ENCODE measurements at places on chromosomes 1 and 21. TPM values are rescaled to one million over a fixed set of nuclear protein-coding genes. Genes with fewer than 3 reads are reported as not detected.

GRCh38 chr1:15788624-15789301, 18.7 kb downstream of the UQCRHL start:
- no peak overlapping the region for H3K4me3 ChIP-seq
- no peaks in the 10 kb centered on the region for H3K27me3 ChIP-seq
- no peaks in the 10 kb centered on the region for H3K36me3 ChIP-seq
- no peak for DNase-seq

DNA sequence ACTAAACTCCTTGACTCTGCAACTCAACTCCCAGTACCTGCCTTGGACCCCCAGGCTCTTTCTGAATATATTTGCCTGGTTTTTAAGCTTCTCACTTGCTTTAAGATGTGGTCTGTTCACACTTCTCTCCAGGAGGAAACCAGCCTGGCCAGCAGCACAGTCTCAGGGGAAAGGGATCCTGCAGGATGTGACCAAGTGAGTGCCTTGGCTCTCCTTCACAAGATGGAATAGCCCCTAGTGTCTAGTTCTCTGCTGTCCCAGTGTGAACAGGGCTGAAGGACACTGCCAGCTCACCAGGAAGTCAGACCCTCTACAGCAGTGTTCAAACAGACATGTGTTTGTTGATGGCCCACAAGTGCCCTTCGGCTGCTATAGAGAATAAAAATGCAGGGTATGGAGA, 32.9 kb downstream of the CD244 start:
- no peaks in the 10 kb centered on the region for H3K27me3 ChIP-seq
- no peak for DNase-seq
- no peaks in the 10 kb centered on the region for H3K36me3 ChIP-seq
- H3K4me3 ChIP-seq = no peak overlapping the region

RSPH1 gene
- total RNA-seq = not detected

GRCh38 chr1:14111121-14111520, 411.1 kb downstream of the PRDM2 start:
- H3K27me3 ChIP-seq = no peaks in the 10 kb centered on the region
- H3K4me3 ChIP-seq = no peak overlapping the region
- H3K4me1 ChIP-seq = peaks cover 10% of the 10 kb centered on the region
- H3K27ac ChIP-seq = no peak overlapping the region
- no peak for DNase-seq

- DNase-seq = no peak
- no peaks in the 10 kb centered on the region for H3K27me3 ChIP-seq
- H3K4me1 ChIP-seq = no peaks in the 10 kb centered on the region
- no peak overlapping the region for H3K4me3 ChIP-seq
- no peaks in the 10 kb centered on the region for H3K36me3 ChIP-seq
- no peak overlapping the region for H3K27ac ChIP-seq
Observed at GRCh38 chr1:217191441-217191840, 439.4 kb downstream of the GPATCH2 start.

GRCh38 chr1:61092642-61093041, 10.3 kb downstream of the NFIA start:
- DNase-seq = no peak
- peaks cover 13% of the 10 kb centered on the region for H3K4me1 ChIP-seq
- no peaks in the 10 kb centered on the region for H3K36me3 ChIP-seq

GRCh38 chr1:173410133-173410793, 66.9 kb upstream of the PRDX6 start:
- DNase-seq = no peak
- H3K27ac ChIP-seq = no peak overlapping the region
- no peak overlapping the region for H3K4me3 ChIP-seq

LCE1A gene
- total RNA-seq = not detected

DNA sequence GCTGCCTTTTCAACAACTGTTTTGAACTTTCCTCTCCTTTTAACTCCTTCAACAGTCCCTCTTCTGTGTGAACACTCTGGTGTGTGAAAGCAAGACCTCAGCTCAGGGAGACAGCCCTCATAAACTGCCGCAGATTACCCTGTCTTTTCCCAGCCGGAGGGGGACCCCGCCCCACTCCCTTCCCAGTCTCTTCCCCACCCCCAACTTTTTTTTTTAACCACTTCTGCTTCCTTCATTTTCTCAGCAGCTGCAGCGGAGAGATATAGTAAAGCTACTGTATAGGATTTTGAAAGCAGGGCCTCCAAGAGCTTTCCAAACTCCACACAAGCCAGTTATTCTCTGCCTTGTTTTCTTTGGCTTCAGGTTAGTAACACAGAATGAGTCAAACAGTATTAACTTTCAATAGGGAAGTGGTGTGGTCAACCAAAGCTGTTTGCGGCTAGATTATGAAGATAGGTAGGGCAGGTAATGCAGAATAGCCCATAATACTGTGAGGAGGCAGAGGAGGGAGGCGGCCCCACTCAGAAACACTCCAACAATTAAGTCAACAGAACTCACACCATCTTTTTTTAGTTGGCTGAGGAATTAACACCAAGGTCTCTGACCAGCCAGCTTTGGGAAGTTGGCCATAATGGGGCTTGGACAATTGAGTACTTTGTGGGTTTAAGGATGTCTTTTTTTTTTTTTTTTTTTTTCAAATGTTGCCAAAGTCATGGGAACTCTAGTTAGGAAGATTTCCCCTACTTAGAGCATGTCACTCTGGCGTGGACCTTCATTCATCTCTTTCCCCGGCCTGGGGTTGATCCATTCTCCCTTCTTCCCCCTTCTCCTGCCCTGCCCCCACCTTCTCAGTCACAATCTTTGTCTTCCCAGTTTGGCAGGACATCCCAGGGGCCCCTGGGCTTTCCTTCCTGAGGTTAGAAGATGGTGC, 177.0 kb downstream of the CLIC6 start:
- no peaks in the 10 kb centered on the region for H3K36me3 ChIP-seq
- H3K4me3 ChIP-seq = no peak overlapping the region
- H3K27me3 ChIP-seq = no peaks in the 10 kb centered on the region
- H3K4me1 ChIP-seq = peaks cover 26% of the 10 kb centered on the region
- H3K27ac ChIP-seq = peak overlapping the region; percentile 82

DNA sequence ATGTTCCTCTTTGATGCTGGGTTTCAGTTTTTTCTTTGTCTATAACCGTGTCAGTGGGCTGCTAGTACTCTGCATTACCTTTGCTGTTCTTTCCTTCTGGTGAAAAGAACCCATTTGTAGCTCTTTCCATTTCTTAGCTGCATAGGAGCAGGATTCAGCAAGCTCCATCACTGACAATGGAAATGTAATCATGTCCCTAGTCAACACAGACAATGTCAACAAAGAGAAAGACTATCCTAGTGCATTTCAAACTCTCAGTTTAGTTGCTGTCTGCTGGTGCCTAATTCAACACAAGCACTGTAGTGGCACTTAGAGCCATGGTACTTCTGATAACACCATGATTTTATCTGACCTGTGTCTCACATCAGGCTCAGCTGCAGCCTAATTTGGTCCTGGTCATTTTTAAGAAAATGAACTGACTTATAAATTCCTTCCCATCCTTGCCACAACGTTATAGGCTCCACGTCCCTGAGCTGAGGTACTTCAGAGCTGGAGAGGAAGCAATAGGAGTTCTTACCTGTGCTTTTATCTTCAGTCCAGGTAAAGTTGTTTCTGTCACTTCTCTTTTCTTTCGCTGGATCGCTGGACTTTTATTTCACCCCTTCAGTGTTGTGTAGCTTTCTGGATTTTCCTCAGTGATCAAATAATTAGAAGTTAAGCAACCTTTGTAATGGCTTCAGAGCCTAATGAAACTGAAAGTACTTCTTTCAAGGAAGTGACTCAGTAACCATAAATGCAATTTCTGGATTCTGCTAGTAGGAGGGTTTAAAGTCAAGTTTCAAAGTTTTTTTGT, at the start of gene GBP3:
Gene GBP3, minus strand, starts transcription at position 700 of the 793 bp plus-strand sequence. CDS start 2,145 bp downstream, outside the sequence.
- H3K36me3 ChIP-seq = no peaks in the 10 kb centered on the region
- peak within 1 kb of the TSS; percentile 89 for H3K27ac ChIP-seq
- H3K27me3 ChIP-seq = no peaks in the 10 kb centered on the region

DNA sequence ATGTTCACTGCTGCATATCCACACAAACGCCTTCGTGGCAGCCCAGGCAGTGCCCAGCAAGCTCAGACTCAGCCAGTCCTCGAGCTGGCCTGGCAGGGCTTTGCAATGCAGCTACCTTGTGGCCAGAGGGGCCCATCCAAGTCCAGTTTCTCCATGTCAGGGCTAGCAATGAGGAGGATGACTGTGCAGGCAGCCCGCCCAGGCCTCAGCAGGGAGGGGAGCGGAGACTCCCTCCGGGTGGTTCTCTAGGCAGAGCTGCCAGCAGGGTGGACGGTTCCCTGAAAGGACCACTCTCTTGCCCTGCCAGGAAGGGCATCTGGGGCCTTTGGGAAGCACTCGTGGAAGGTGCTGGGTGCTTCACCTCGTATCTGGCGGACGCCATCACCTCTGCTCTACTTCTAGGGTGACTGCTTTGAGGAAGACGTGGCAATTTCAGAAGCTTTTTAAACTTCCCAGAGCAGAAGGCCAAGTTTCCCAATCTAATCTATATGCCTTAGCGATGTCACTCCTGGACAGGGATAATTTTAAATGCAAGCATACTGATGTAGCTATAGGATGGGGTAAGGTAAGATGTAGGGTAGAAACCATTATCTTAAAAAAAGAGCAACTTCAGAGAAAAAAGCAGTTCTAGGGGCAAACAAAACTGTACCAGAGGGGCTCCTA, 56.2 kb downstream of the RUNX1 start:
- H3K4me1 ChIP-seq = no peaks in the 10 kb centered on the region
- H3K27ac ChIP-seq = no peak overlapping the region

GRCh38 chr1:6603915-6604558, 1.4 kb upstream of the KLHL21 start:
- peak overlapping the region; percentile 97 for H3K4me3 ChIP-seq
- H3K27ac ChIP-seq = peak overlapping the region; percentile 99
- H3K4me1 ChIP-seq = peaks cover 28% of the 10 kb centered on the region
- H3K27me3 ChIP-seq = no peaks in the 10 kb centered on the region

DNA sequence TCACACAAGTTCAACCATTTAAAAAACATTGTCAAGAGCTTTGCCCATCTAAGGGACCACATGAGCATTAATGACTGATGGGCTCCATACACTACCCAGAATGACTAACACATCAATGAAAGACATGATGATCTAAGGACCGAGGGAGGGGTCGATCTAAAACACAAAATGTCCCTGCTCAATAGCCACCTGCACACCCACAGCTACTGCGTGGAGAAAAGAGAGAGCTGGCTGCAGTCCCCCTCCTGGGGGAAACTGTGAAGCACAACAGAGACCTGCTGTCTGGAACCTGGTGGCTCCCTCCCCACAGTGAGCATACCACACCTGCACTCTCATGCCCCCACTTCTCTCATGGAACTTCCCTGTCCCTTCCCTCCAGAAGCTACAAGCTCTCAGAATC, 130.1 kb upstream of the ERG start:
- no peak for DNase-seq
- no peaks in the 10 kb centered on the region for H3K27me3 ChIP-seq
- no peak overlapping the region for H3K4me3 ChIP-seq

DNA sequence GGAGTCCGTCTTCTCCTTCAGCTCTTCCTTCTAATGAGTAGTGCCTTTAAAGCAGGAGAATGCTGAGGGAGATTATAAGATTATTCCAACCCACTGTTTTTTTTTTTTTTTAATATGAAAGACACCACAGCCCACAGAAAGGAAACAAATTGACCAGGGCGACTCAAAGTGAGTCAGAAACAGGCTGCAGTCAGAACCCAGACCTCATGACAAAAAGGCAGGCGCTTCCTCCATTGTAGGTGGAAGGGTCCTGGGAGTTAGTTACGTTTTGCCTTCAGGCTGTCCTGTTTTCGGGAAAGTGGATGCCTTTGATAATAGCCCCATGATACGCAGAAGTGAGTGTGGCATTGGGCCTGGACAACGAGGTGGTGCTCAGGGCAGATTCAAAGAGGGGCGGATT, 21.0 kb downstream of the PLXNA2 start:
- no peaks in the 10 kb centered on the region for H3K36me3 ChIP-seq
- peaks cover 36% of the 10 kb centered on the region for H3K4me1 ChIP-seq
- no peak overlapping the region for H3K27ac ChIP-seq
- no peak overlapping the region for H3K4me3 ChIP-seq
- no peak for DNase-seq

DNA sequence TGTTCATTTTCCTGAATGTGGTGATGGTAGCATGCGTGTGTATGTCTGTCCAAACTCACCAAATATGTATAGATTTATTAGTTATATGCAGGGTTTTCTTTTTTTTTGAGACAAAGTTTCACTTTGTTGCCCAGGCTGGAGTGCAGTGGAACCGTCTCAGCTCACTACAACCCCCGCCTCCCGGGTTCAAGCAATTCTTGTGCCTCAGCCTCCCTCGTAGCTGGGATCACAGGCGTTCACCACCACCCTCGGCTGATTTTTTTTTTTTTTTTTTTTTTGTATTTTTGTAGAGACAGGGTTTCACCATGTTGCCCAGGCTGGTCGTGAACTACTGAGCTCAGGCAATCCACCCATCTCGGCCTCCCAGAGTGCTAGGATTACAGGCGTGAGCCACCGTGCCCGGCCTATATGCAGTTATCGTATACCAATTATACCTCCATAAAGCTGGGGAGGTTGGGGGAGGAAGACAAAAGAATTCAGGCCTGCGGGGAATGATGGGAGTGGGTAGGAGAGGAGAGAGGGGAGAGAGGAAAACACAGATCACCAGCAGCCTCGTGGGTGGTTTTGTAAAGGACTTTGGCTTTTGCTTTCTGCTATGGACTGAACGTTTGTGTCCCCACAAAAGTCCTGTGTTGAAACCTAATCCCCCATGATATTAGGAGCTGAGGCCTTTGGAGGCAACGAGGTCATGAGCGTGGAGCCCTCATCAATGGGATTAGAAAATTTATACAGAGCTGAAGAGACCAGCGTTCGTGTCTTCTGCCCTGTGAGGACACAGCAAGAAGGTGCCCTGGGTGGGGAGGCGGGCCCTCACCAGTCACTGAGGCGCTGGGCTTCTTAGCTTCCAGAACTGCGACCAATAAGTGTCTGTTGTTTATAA, 4.4 kb upstream of the HNRNPU start:
- H3K4me1 ChIP-seq = no peaks in the 10 kb centered on the region
- no peak overlapping the region for H3K27ac ChIP-seq
- no peak for DNase-seq
- no peak overlapping the region for H3K4me3 ChIP-seq
- no peaks in the 10 kb centered on the region for H3K36me3 ChIP-seq

DNA sequence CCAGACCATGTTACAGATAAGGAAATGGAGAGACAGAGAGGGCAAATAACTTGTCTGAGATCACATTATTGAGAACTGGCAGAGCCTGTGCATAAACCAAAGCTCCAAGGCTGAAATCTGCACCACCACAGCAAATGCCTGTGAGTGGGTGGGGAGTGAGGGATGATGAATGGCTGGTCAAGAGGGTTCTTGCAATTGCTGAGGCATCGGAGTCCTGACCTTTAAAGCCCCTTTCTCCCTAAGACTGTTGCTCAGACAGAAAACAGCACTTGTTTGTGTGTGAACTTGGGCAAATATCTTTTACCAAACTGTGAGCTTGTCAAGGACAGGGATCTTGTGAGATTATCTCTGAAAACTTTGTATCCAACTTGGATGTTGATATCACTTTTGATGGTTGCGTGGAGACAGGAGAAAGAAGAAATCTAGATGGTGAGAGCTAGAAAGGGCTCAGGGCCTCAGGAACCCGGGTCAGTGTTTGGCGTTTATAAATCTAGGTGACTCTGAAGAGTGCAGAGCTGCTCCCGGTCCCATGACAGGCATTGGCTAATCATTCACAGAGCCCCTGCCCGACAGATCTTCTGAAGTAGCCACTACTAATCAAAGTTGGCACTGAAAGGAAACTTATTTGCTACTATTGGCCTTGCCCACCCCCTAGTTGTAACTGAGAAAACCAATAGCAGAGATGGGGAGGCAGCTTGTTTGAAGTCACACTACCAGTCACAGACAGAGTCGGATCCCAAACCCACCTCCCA, 122.3 kb downstream of the FOXD2 start:
- H3K27ac ChIP-seq = no peak overlapping the region
- no peak for DNase-seq
- no peaks in the 10 kb centered on the region for H3K36me3 ChIP-seq

NOTCH2 gene
- 83.7 TPM for total RNA-seq

All from esophagus squamous epithelium (tissue), 5 donors.